ENCODE measurements at places on chromosomes 12 and 14.
A peak's percentile ranks its signal among the peaks of the same experiment; 100 is the strongest.

GRCh38 chr12:11877869-11878780 lies 192.6 kb upstream of the BCL2L14 start:
- H3K27ac ChIP-seq = peak overlapping the region; percentile 7
- DNase-seq = peak; percentile 58
- H3K4me3 ChIP-seq = no peak overlapping the region
- H3K27me3 ChIP-seq = no peaks in the 10 kb centered on the region

GRCh38 chr14:101939646-101940170 lies 24.7 kb upstream of the DYNC1H1 start:
- no peaks in the 10 kb centered on the region for H3K27me3 ChIP-seq
- DNase-seq = no peak
- H3K27ac ChIP-seq = no peak overlapping the region

DNA sequence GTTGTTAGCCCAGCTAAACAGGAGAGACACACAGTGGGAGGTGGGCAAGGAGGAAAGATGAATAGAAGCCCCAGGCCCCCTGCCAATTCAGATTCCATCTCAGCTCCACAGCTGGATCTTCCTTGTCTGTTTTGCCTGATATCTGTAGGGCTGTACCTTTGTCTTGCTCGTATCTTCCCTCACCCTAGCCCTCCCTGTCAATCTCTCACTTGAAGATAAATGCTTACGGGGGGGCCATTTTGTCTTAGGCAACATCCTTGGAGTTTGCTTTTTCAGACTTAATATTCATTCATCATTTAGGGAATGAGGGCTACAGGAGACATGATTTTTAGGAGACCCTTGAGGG lies 2.4 kb downstream of the KIF5A start:
- no peaks in the 10 kb centered on the region for H3K36me3 ChIP-seq
- peaks cover 6% of the 10 kb centered on the region for H3K4me1 ChIP-seq
- H3K27me3 ChIP-seq = no peaks in the 10 kb centered on the region
- no peak overlapping the region for H3K27ac ChIP-seq
- H3K4me3 ChIP-seq = no peak overlapping the region

- no peak for DNase-seq
- H3K36me3 ChIP-seq = no peaks in the 10 kb centered on the region
- no peaks in the 10 kb centered on the region for H3K27me3 ChIP-seq
- H3K4me3 ChIP-seq = no peak overlapping the region
- H3K4me1 ChIP-seq = no peaks in the 10 kb centered on the region
Observed at GRCh38 chr14:71372411-71372838, 465.2 kb downstream of the PCNX1 start.

DNA sequence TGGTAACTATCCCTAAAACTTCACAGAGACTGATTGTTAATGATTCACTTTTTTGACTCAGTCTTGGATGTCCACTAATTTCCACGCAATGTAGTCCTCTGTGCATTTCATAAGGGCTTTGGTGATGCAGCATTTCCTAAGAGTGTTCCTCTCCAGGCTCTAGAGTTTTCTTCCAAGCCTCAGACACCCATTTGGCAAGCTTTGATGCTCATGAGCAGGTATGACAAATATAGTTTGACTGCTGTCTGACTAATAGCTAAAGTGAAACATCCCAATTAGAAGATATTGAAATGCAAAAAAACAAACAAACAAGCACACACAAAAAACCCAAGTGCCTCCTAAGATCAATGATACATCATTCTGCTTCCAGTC lies 1.5 kb upstream of the VAMP1 start:
- H3K4me3 ChIP-seq = no peak overlapping the region
- H3K4me1 ChIP-seq = peaks cover 13% of the 10 kb centered on the region
- no peaks in the 10 kb centered on the region for H3K27me3 ChIP-seq
- no peak overlapping the region for H3K27ac ChIP-seq

DNA sequence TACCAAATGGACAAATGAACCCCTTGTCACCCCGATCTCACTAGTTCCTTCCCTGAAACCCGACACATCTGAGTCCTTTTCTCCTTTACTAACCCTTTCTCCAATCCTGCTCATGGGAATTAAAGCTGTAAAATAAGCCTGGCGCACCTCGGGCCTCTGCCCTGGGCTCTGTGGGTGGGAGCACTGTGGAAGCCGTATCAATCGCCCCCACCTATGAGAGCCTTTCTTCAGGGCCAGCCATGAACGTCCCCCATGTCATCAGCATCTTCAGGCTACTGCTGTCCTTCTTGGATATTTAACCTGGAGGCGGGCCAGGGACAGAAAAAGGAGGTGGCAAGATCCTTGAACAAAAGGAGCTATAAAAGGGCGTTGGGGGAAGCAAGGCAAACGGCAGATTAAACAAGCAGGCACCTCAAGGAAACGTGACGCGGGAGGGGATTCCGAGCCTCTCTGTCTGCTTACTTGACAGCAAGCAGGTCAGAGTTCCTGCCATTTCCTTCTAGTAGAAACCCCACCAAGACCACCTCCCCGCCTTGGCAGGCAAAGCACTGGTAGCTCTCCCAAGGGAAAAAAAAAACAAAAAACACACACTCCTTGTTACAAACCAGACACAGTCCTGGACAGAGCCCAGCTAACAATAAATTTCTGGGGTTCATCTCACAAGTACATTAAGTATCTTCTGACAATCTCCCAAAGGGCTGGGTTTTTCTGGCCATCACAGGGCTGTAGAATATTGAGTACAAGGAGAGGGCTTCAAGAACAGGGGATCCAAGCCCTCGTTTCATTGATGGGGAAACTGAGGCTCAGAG lies 62.9 kb downstream of the DPF3 start:
- no peaks in the 10 kb centered on the region for H3K36me3 ChIP-seq
- H3K4me3 ChIP-seq = no peak overlapping the region
- H3K4me1 ChIP-seq = peaks cover 25% of the 10 kb centered on the region
- H3K27ac ChIP-seq = peak overlapping the region; percentile 90
- peak; percentile 87 for DNase-seq
- H3K27me3 ChIP-seq = no peaks in the 10 kb centered on the region

GRCh38 chr12:83220774-83221173 lies 534.1 kb downstream of the TMTC2 start:
- DNase-seq = no peak
- H3K4me3 ChIP-seq = no peak overlapping the region
- no peak overlapping the region for H3K27ac ChIP-seq
- peaks cover 5% of the 10 kb centered on the region for H3K4me1 ChIP-seq
- H3K27me3 ChIP-seq = no peaks in the 10 kb centered on the region

DNA sequence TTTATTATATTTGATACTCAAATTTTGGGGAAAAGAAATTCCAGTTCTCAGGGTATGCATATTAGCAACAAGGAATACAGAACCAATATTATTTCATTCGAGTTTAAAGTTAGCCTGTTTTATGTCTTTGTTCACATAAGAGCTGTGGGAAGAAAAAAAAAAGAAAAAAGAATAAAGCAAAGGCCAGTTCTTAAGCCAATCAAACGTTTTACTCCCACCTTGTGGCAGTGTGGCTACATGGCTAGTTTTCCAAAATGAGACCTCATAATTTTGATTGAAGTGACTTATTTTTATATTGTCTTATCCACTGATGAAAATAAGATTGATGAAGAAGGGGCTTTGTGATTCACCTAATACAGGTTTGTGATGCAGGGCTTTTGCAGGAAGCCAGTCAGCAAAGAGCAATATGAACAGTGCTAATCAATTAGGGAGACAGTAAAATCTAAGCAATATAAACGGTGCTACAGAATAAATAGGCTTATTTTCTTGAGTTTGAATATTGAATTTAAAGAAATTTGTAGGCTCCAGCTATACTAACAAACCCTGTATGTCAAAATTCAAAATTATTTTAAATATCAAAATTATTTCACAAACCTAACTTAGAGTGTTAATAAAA lies 624.1 kb upstream of the FOXG1 start:
- no peak overlapping the region for H3K4me3 ChIP-seq
- no peaks in the 10 kb centered on the region for H3K27me3 ChIP-seq
- H3K36me3 ChIP-seq = no peaks in the 10 kb centered on the region
- no peaks in the 10 kb centered on the region for H3K4me1 ChIP-seq
- no peak overlapping the region for H3K27ac ChIP-seq
- no peak for DNase-seq

- peak; percentile 94 for DNase-seq
- no peak overlapping the region for H3K4me3 ChIP-seq
- no peaks in the 10 kb centered on the region for H3K36me3 ChIP-seq
- H3K4me1 ChIP-seq = peaks cover 14% of the 10 kb centered on the region
- H3K27ac ChIP-seq = no peak overlapping the region
Observed at GRCh38 chr12:62793256-62794217, 141.4 kb downstream of the PPM1H start.

DNA sequence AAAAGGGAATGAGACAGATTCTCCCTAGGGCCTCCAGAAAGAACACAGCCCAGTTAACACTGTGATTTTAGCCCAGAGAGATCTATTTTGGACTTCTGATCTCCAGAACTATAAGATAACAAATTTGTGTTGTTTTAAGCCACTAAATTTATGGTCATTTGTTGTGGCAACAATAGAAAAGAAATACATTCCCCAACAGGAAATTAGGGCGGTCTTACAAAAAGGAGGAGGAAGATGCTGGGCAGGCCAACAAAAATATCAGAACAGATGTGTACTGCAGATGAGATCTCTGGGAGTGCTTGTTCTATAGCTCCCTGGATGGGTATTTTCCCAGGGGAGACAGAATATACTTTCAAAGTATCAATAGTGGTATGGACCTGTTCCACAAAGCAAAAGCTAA lies 32.0 kb upstream of the SOCS2 start:
- no peaks in the 10 kb centered on the region for H3K36me3 ChIP-seq
- H3K4me1 ChIP-seq = no peaks in the 10 kb centered on the region
- no peak for DNase-seq
- H3K4me3 ChIP-seq = no peak overlapping the region

DNA sequence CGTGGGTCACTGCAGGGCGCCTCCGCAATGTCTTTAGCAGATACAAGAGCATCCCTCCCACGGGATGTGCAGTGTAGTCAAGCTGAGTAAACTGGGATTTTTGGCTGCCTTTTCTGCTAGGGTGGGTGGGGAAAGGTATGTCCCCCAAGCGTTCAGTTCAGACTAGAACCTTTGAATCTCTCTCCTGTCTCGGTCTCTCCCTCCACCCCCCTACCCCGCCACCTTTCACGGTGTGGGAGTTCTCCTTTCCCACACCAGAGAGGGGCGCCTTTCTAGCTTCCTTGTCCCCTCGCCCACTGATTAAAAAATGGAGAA lies 525 bp upstream of the FAR2 start:
- no peak for DNase-seq
- H3K4me1 ChIP-seq = no peaks in the 10 kb centered on the region
- H3K36me3 ChIP-seq = no peaks in the 10 kb centered on the region
- H3K27ac ChIP-seq = peak overlapping the region; percentile 33

DNA sequence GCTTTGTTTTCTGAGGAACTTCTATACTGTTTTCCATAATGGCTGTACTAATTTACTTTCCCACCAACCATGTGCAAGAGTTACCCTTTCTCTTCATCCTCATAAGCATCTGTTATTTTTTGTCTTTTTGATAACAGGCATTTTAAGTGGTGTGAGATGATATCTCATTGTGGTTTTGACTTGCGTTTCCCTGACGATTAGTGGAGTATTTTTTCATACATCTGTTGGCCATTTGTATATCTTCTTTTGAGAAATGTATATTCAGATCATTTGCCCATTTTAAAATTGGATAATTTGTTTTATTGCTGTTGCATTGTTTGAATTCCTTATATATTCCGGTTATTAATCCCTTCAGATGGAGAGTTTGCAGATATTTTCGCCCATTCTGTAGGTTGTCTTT lies 10.2 kb upstream of the HMGA2 start:
- no peak for DNase-seq
- H3K4me1 ChIP-seq = no peaks in the 10 kb centered on the region
- H3K27me3 ChIP-seq = no peaks in the 10 kb centered on the region
- no peak overlapping the region for H3K4me3 ChIP-seq

GRCh38 chr12:103917873-103918272 lies 12.3 kb upstream of the HSP90B1 start:
- no peak overlapping the region for H3K27ac ChIP-seq
- no peak for DNase-seq

DNA sequence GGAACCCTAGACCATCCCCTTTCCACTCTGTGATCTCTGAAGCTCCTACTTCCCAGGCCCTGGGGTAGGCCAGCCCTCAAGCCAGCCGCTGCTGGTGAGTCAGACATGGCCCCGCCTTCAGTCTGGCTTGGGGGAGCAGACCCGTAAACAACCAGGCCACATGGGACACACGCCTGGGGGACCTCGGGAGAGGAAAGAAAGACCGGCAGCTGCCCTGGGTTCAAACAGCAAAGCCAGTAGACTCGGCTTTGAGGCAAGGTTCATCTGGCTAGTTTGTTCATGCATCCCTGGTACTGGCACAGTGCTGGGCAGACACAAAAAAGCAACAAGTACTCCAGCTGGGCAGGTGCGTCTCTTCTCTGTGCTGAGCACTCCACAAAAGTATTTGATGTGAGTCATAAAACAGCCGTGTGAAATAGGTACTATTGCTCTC lies 101.9 kb downstream of the SETD3 start:
- no peaks in the 10 kb centered on the region for H3K36me3 ChIP-seq
- H3K4me1 ChIP-seq = no peaks in the 10 kb centered on the region
- H3K27ac ChIP-seq = no peak overlapping the region

DNA sequence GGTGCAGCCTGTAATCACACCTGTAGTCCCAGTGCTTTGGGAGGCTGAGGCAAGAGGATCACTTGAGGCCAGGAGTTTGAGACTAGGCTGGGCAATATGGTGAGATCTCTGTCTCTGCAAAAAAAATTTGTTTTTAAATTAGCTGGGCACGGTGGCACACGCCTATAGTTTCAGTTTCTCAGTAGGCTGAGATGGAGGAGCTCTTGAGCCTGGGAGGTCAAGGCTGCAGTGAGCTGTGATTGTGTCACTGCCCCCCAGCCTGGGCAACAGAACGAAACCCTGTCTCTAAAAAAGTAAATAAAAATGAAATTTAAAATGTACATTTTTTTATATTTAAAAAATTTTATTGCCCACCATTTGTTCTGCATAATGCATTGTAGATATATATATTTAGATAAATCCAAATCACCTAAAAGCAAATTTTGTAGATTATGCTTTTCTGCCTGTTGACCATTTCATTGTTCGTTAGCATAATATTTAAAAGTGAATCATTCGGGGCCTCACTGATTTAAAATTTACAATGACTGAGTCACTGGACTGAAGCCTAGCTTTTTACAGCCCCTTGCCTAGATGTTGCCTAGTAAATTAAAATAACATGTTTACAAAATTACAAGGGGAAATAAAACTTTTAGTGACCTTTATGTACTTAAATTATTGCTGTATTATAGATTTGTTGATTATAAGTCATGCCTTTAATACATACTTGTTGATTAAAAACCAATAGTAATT lies 87.9 kb downstream of the USP15 start:
- no peak overlapping the region for H3K4me3 ChIP-seq
- DNase-seq = no peak
- no peaks in the 10 kb centered on the region for H3K36me3 ChIP-seq
- H3K27ac ChIP-seq = no peak overlapping the region

DNA sequence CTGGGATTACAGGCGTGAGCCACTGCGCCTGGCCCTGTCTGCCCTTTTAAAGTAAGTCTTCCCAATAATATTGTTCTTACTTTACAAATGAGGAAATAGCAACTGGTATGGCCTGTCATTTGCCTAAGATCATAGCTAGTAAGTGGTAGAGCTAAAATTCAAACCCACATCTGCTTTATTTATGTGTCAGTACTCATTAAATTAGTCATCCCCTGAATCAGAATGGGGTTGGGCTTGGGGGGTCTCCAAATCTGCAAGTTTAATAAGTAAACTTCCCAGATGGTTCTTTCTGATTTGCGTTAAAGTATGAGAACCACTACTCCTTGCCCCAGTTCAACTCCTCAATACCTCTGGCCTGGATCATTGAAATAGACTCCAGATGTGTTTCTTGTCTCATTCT lies 96.2 kb downstream of the FAR2 start:
- H3K27me3 ChIP-seq = no peaks in the 10 kb centered on the region
- no peaks in the 10 kb centered on the region for H3K4me1 ChIP-seq
- no peak overlapping the region for H3K27ac ChIP-seq
- no peak overlapping the region for H3K4me3 ChIP-seq
- H3K36me3 ChIP-seq = no peaks in the 10 kb centered on the region
- no peak for DNase-seq
